ENCODE measurements at places on chromosomes 6 and 20.

- no peak for DNase-seq
These were observed 29.2 kb downstream of the ISM1 start for GRCh38 chr20:13250251-13250650.

DNA sequence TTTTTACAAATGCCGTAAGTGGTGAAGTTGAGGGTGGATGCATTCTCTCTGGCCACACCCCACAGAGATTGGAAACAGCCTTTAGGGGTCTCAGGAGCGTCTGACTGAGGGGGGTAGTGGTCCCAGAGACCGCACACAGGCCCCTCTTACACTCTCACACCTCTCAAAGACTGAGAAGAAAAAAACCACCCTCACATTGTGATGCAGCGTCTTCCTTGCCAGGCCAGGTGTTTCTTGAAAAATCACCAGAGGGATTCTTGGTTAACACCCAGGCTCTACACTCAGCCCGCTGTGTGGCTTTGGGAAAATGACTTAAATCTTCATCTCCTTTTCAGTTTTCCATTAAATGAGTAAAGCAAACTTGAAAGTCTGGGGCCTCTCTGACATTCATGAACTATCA, 115.8 kb upstream of the SPTLC3 start:
- no peak for DNase-seq

DNA sequence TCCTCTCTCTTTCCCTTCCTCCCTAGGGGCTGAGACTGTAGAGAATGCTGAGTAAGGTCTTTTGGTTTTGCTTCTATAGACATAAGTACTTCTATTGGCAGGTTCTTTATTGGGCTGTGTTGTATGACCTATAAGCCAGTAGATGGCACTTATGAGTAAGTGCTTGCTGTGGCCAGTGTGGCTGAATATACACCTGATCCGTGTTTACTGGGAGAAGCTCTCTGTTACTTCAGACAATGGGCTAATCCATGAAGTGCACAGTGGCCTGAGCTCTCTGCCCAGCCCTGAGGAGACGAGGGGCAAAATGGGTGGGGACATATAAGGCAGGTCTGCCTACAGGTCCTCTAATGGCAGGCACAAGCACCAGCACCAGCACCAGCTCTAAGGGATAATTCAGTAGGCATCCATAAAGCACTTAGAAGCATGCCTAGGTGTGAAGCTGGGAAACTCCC, 610.3 kb downstream of the RNF144B start:
- DNase-seq = no peak

GRCh38 chr6:83464381-83465140, 33.7 kb upstream of the ME1 start:
- no peak for DNase-seq

- no peak for DNase-seq
These were observed 266.4 kb downstream of the MAFB start for GRCh38 chr20:40422656-40423055.

- DNase-seq = no peak
These were observed 20.1 kb downstream of the RNF24 start for GRCh38 chr20:3995067-3995748.

DNA sequence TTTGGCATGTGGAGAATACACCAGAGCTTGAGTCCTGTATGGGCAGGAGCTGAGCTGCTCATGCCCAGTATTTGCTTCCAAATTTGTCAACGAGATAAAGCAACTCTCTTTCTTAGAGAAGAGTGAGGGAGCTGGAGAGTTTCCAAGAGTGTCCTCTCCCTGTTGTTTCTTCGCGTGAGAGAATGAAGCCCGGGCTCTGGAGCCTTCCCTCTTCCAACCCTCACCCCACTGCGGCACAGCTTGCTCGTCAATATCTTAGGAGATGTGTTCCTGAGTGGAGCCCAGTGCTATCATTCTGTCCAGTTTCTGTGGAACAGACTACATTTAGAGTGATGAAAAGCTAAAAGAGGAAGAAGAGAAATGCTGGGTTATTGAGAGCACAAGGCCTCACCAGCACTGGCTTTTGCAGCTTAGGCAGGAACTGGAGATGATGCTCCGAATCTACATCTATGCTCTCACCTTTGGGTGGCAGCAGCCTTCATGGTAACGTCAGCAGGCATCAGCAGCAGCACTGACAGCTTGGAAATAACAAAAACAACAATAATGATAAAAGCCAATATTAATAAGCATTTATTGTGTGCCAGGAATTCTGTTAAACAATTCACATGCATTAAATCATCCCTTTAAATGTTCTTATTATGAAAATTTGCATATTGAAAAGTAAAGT, 66.5 kb upstream of the TFB1M start:
- no peak for DNase-seq

DNA sequence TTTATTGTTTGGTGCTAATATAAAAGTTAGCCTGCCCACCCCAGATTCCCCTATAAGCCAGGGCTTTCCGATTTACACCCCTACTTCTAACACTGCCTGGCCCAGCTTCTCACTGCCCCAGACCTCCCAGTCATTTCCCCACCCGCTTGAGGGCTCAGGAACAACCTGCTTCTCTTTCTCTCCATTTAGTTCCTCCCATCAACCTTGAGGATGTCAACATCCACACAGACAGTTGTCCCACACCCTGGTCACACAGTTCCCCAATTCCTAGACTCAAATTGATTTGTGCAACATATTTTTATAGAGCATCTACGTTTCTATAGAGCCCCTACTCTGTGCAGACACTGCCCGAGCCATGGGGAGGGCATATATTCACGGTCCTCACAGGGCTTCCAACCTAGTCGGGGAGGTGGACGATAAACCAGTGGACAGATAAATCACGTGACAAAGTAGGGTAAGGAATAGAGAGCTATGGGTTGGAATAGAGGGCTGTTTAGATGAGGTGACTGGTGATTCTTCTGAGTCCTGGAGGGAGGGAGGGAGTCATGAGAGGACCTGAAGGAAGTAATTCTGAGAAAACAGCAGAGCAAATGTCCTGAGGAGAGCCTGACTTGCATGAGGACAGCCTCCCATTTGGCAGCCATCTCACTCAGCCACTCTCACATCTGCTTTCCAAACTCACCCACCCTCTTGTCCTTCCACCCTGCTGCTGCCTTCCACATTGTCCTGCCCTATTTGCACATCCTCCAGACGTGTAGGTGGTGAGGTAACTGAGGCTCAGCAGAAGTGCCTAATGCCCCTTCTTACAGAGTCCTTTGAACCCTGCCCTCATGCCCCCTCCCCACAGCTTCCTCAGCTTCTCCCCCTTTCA, 6.3 kb downstream of the GABRR2 start:
- no peak for DNase-seq

DNA sequence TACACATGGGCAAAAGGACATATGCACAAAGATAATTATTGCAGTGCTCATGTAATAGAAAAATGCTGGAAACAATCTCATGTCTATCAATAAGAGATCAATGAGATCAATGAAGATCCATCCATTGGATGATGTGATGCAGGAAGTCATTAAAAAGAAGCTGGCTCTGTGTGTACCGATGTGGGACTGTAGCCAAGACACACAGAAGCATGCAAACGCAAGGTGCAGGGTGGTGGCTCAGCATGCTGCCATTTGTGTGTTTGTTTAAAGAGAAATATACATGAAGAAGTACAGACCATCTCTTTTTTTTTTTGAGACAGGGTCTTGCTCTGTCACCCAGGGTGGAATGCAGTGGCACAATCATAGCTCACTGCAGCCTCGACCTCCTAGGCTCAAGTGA, 33.1 kb upstream of the KCNB1 start:
- no peak for DNase-seq

- DNase-seq = no peak
These were observed 155.1 kb downstream of the EYA2 start for GRCh38 chr20:47049771-47050170.

DNA sequence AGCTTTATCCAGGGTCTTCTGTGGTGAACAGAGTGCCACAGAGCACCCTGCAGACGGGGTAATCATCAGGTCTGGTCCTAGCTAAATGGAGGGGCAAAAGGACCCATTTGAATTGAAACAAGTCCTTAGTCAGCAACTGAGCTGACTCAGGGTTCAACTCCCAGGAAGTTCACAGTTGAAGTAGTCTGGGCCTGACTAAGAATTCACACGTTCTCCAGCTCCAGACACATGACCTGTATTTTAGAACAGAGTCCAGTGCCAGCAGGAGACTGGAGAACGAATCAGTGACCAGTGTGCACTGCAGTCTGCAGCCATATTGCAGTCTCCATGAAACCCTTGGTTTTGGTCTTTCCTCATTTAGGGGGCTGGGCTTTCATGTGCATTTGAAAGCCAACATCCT, 85.2 kb downstream of the ELOVL4 start:
- no peak for DNase-seq

- no peak for DNase-seq
These were observed 22.9 kb downstream of the RANBP9 start for GRCh38 chr6:13688692-13689196.

DNA sequence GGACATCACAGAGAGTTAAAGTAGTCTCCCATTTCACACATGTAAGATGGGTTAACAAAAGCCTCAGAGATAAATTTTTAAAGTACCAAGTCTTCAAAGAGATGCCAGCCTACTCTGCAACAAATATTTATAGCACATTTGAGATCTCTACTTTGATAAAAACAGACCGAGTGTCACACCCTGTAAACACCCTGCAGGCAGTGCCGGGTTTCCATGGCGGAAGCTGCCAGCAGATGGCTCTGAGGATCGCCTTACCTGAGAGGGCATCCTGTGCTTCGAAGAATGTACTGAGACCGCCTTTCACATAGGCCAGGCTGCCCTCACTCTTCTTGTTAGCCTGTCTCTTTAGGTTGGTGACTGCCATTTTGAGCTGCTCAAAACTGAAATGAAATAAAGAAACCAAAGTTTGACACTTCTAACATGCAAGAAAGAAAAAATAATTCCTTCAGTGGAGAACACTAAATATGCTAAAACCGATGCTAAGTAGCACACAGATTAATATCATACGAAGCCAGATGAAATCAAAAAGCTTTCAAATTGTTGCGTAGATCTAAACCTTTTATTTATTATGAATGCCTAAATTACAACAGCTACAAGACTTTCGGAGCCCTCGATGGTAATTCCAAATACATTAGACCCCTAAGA, 39.3 kb downstream of the HUS1B start:
- no peak for DNase-seq

GRCh38 chr6:45838451-45838850, 177.2 kb downstream of the CLIC5 start:
- no peak for DNase-seq

DNA sequence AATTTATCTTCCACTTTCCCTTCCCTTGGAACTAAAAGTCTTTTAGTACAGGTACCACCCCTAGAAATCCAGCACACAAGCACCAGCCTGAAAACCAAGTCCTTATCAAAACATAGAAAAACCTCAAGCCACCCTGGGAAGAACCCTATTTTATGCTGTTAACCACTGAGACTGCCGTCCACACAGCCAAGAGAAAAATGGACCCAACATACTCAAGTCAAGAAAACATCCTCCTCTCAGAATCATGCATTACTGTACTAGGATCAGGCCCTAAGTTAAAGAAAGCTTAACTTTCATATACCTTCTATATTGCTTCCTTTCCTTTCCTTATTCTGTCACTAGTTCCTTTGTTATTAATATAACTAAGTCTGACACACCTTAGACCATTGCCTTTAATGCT, 16.9 kb upstream of the GOPC start:
- no peak for DNase-seq

DNA sequence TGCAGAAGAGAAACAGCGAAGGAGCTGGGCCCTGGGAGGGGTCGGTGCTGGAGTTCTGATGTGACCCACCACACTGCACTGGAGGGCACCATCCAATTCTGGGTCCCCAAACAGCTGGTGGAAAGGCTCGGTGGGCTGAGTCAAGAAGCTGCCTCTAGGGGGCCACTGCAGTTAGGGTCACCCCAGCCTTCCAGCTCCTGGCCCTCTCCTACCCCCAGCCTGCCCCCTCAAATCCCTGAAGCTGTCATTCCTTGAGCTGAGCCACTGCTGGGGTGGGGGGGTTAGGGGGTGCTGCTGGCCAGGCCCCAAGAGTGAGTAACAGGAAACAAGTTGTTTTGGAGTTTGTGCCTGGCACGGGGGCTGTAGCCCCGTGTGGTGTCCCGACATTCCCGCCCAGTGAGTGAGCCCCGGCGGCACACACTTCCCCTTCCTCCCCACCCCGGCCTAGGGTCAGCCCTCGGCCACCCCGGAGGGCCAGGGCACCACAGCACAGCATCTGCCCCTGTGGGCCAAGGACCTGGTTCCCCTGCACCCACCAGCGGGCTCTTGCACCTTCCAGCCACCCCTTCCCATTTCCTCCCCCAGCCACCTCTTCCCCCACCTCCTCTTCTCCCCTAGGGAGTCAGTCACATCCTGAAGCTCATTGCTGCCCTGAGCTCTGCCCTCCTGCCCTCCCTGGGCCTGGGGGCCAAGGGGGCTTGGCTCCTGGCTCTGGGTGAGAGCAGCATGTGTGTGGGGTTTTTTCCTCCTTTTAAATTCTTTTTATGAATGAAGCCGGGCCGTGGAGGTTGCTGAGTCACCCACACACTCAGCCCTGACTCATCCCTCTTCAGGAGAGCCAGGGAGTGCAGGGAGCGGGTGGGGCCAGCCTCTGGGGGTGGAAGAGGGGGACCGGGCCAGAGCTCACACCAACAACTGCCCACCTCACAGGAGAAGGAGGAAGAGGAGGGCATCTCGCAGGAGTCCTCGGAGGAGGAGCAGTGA, 4.6 kb downstream of the SMIM29 start:
- DNase-seq = no peak

- no peak for DNase-seq
These were observed 275.0 kb upstream of the FLRT3 start for GRCh38 chr20:14612391-14612790.

- DNase-seq = no peak
These were observed 110.1 kb downstream of the PREP start for GRCh38 chr6:105292689-105293339.

- DNase-seq = no peak
These were observed 108.5 kb upstream of the KCNK16 start for GRCh38 chr6:39430871-39431523.

DNA sequence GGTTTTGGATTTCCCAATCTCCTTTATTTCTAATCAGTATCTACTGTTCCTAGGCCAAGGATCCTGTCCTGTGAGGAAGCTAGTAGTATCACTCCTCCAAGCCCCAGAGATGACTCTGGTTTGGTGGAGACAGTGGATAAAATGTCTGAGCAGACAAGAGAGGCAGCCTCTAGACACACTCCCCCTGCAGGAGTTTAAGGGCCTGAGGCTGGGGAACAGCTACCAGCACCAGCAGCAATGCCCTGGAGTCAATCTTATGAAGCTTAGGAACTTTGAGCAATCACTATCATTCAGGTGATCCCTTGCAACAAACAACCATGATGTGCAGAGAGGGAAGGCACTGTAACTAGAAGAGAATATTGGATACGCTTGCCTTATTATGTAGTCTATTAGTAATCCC, 384.7 kb upstream of the ID4 start:
- no peak for DNase-seq

GRCh38 chr6:53915026-53915691, 120.4 kb downstream of the LRRC1 start:
- no peak for DNase-seq

DNA sequence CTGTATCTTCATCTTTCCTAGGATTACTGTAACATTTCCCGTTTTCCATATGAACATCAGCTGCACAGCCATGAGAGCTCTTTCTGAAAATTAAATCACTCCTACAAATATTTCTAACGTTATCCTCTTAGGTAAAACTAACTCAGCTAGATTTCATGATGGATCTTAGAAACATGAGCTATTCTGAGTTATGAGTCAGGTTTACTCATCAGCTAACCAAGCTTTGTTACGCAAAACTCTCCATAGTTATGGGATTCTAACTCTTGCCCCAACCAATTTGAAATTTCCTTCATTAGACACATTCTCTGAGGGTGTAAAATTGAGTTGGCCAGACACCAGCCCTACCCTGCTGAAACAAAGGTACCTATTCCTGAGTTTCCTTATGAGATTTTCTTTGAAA, 14.0 kb downstream of the DEFB110 start:
- no peak for DNase-seq

GRCh38 chr6:51855310-51856082, 231.9 kb downstream of the PKHD1 start:
- DNase-seq = no peak
